T-helper 1 cell (primary cell): ENCODE measurements at places on chromosomes 6 and 20.

DNA sequence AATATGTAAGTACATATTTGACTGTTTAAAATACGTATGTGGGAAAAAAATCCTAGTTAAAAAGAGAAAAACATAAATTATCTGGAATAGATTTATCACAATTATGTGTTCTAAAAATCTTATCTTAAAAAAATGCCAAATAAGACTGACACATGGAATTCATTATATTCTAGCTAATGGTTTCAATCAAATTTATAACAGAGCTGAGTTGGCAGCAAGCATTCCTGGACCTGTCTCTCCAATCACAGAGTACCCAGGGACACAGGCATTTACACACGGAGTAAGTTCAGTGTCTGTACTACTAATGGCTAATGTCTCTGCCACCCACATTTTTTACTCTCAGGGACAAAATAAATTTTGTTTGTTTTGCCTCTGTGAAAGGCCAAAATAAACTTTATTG lies 122.3 kb downstream of the RPS12 start:
- DNase-seq, result no peak

DNA sequence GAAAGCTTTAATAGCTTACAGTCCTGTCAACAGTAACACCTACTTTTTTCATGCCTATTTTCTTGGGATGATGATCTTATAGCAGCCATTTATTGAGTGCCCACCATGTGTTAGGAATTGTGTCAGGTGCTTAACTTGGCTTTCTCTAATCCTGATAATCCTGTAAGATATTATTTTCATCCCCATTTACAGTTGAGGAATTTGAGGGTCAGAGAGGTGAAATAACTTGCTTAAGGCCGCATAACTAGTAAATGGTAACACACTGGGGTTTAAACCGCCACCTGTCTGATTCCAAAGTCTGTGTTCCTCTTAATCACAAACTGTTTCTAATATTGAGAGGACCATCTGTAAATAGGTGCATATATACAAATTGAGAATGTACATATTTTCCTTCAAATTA lies 55.5 kb downstream of the NCOA3 start:
- DNase-seq, result no peak

GRCh38 chr6:35473075-35473849 lies 5.1 kb downstream of the RPL10A start:
- DNase-seq, result no peak

- no peak for DNase-seq
Measured at GRCh38 chr6:135105710-135106109, 51.1 kb upstream of the HBS1L start.

GRCh38 chr6:158972241-158973233 lies 27.5 kb downstream of the RSPH3 start:
- DNase-seq, result no peak

DNA sequence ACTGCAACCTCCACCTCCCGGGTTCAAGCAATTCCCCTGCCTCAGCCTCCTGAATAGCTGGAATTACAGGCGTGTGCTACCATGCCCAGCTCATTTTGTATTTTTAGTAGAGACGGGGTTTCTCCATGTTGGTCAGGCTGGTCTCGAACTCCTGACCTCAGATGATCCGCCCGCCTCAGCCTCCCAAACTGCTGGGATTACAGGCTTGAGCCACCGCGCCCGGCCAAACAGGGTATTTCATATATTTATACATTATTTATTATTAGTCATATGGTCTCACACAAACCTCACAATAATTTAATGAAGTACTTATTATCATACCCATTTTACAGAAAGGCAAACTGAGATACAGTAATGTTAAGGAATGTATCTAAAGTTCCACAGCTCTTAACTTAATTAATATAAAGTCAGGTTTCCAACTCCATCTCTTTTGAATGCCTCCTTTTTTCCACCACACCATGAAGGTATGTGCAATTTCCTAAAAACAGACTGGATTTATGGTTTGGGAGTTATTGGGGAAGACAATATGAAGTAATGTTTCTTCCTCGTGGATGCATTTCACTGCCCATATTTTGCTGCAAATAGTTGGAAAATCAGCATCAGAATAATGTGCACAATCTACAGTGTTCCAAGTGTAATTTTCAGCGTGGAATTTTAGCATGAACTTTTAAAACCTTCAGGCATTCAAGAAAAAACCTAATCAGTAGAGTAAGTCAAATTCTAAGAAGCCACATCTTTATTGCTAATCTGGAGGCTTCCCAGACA lies 65.7 kb downstream of the ZMYND8 start:
- no peak for DNase-seq

DNA sequence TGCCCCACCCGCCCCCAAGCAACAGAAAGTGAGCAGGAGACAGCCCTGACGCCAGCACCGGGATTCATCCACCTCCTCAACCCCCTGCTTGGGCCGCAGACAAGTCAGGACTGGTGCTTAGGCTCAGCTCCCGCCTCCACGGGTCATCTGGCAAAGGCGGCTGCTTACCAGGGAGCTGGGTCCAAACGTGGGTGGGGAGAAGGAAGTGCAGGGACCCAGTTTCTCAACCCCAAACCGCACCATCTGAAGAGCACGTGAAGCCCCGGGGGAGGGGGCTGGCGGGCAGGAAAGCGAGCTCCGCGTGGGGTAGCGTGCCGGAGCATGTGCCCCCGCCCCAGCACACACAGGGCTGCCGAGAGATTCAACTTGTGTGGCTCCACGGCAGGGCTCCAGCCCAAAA lies 87.2 kb downstream of the BMP7 start:
- no peak for DNase-seq

GRCh38 chr6:44048277-44048676 lies 79.0 kb downstream of the MRPL14 start:
- DNase-seq, result no peak

DNA sequence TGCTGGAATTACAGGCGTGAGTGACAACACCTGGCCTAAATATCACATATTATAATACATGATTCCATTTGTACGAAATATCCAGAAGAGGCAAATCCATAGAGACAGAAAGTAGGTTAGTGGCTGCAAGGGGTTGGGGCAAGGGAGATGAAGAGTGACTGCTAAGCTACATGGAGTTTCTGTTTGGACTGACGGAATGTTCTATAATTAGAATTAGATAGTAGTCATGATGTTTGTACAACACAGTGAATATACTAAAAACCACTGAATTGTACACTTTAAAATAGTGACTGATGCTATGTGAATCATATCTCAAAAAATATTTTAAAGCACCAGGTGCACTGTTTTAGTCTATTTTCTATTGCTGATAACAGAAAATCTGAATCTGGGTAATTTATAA lies 3.7 kb upstream of the HEBP2 start:
- no peak for DNase-seq

GRCh38 chr6:63097222-63097621 lies 114.0 kb upstream of the FKBP1C start:
- no peak for DNase-seq

- peak; percentile 14 for DNase-seq
Measured at GRCh38 chr20:20292472-20292871, 75.4 kb upstream of the INSM1 start.

- no peak for DNase-seq
Measured at GRCh38 chr6:148438632-148439031, 96.0 kb downstream of the SASH1 start.

DNA sequence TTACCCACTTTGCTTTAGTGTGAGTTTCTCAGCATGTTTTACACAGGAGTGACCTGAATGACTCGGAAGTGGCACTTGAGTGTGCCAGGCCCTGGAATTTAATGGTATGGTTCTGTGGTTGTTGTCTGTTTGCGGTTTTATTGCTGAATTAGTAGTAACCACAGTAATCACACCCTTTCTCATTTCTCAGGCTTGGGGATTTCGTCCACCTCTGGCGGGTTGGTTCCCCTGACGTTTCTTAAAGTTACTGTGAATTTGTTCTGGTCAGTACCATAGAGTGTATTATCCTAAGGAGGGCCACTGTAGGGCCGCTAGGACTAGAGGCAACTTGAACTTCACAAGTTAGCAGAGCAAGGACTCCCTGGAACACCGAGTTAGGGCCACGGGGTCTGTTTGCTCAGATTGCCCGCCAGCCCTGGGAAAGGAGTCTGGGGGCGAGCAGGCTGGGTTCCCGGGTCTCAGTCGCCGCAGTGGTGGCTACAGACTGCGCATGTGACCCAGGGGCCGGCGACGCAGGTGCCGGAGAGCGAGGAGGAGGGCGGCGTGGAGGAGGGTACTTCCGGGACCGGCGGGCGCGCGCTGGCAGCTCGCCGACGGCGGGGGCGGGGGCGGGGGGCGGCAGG lies 546 bp upstream of the KLHL32 start:
- DNase-seq, result no peak

DNA sequence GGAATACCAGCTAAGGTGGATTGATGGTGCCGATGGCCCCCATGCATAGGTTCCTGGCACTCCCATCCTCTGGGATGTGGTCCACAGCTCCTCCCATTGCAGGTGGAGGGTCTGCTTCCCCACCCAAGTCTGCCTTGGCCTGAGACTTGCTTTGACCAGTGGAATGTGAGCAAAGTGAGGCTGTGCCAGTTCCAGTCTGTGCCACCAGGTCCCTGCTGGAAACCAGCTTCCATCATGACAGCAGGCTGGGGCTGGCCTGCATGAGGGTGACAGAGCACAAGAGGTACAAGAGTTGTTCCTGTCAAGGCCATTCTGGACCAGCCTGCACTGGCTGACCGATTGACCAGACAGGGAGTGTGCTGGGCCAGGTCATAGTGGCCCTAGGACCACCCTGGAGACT lies 27.0 kb upstream of the CCR6 start:
- no peak for DNase-seq

DNA sequence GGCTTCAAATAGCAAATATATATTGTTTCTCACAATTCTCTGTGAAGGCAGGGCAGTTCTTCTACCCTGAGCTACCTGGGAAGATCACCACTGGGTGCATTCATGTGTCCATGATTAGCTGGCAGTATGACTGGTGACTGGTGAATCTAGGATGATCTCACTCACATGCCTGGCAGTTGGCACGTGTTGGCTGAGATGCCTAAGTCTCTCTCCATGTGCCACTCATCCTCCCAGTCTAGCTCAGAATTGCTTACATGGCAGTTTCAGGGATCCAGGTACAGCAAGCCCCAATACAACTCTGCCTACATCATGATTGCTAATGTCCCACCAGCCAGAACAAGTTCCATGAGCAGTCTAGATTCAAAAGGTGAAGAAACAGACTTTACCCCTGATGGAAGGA lies 346.8 kb upstream of the CNR1 start:
- no peak for DNase-seq

- DNase-seq, result no peak
Measured at GRCh38 chr20:61756966-61757677, 308.6 kb downstream of the TAF4 start.

DNA sequence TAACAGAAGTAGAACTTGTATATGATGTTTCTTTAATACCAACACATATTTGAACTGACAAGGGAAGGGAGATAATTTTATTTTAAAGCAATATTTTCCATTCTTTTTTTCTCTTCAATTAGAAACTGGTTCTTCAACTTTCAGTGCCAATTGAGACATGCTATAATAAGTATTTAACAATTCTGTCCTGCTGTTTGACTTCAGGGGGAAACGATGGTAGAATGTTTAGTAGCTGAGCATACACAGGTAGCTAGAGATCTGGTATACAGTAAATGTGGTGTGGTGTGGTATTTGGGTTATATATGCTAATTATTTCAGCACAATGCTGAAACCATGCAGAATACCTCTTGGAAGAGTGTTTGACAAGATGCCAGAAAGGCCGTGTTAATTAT lies 156.9 kb downstream of the ARID1B start:
- DNase-seq, result no peak

GRCh38 chr20:58054780-58055373 lies 173.6 kb downstream of the ANKRD60 start:
- DNase-seq, result no peak

- DNase-seq, result no peak
Measured at GRCh38 chr20:56795492-56795891, 166.4 kb downstream of the TFAP2C start.

- DNase-seq, result no peak
Measured at GRCh38 chr20:11057624-11058023, 383.8 kb upstream of the JAG1 start.

DNA sequence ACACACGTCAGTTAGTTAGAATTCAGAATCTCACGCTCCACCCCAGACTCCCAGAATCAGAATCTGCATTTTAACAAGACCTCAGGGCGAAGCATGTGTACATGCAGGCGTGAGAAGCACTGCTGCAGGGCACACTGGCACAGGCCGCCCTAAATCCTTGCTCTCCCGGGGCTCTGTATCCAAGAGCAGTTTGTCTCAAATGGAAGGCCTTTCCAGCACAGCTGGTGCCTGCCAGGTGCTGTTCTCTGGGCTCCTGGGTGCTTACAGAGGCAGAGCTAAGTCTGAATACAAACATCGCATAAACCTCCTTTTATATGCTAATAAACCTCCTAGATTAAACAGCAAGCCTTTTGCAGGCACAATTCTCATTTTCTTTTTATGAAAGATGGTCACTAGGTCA lies 119.1 kb upstream of the CD93 start:
- no peak for DNase-seq

- no peak for DNase-seq
Measured at GRCh38 chr6:143485967-143486366, 25.6 kb downstream of the FUCA2 start.

DNA sequence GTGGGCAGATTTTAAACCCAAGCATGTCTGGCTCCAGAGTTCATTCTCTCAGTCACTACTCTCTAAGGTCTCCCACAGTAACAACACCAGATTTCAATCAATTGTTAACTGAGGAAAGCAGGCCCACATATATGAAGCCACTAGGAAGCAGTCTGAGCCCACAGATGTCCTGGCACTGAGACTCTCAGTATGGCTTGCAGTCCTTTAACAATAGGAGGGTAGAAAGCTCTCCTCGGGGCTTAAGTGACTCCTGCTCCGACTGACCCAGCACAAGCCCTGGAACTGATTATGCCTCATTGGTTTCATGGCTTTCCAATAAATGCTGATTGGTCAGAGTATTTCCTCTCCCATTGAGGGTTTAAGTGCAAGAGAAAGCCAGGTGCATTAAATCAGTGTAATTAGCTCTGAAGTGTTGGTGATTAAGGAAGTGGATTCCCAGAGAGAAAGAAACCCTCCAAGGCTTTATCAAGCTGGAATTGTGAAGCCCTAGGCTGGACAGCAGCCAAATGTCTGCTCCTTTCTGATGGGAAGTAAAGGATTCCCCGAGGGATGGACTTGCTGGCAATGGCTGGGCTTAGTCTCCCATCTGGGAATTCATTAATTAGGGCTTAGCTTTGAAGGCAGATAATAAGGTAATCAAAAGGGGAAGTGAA lies 76.6 kb upstream of the PROKR2 start:
- no peak for DNase-seq

DNA sequence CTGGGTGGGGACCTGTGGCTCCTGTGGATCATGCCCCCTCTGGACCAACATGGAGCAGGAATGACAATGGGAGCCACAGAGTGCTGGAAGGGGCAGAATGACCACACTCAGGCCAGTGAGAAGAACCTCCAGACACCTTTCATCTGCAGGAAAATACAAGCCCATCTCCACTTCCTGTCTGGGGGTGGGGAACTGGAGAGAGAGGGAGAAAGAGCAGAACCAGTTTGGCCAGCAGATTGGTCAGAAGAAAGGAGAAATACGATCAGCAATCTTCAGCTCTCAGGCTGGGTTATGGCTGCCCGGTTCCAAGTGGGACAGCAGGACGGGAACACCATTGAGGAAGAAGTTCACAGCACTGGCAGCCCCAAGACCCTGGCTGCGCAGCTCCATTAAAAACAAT lies 37.0 kb downstream of the BMP7 start:
- no peak for DNase-seq
